Temporal lobe (tissue), 4 donors: ENCODE measurements at places on chromosomes 11 and 22. TPM values are rescaled to one million over a fixed set of nuclear protein-coding genes. Genes with fewer than 3 reads are reported as not detected.

The KCNQ1OT1 gene
- total RNA-seq: 2.0 TPM

The LMNTD2 gene
- total RNA-seq: under 0.01 TPM

The ZNF214 gene
- total RNA-seq: 10.1 TPM

The MFNG gene
- total RNA-seq: 1.5 TPM

The IGLL1 gene
- not detected for total RNA-seq

The MPST gene
- total RNA-seq: 15.7 TPM

The MS4A18 gene
- total RNA-seq: not detected

The ART5 gene
- total RNA-seq: not detected

The DCHS1 gene
- 58.5 TPM for total RNA-seq

The PYGM gene
- total RNA-seq: 1.5 TPM

The SELENOH gene
- total RNA-seq: 44.0 TPM

The CSF2RB gene
- 0.49 TPM for total RNA-seq

The CBLIF gene
- total RNA-seq: not detected

The PGGHG gene
- 1.5 TPM for total RNA-seq

The NAA40 gene
- total RNA-seq: 15.5 TPM

The SYVN1 gene
- 7.4 TPM for total RNA-seq

The MFRP gene
- not detected for total RNA-seq

The MPZL2 gene
- total RNA-seq: 3.0 TPM

The GPHA2 gene
- not detected for total RNA-seq

The NNMT gene
- not detected for total RNA-seq

The APOBEC3C gene
- total RNA-seq: 0.49 TPM

The DNAJB7 gene
- not detected for total RNA-seq

The TSGA10IP gene
- not detected for total RNA-seq

The GGTLC3 gene
- total RNA-seq: not detected

The RCE1 gene
- 13.8 TPM for total RNA-seq

The MUC5AC gene
- total RNA-seq: 0.25 TPM

The FAM118A gene
- total RNA-seq: 10.8 TPM

The UPK3A gene
- not detected for total RNA-seq

The PRR33 gene
- total RNA-seq: not detected

The ZC3H12C gene
- 17.2 TPM for total RNA-seq

The SLC25A17 gene
- 24.8 TPM for total RNA-seq

The CNTF gene
- total RNA-seq: 1.2 TPM

The SLCO2B1 gene
- total RNA-seq: 10.3 TPM

The THOC5 gene
- 32.7 TPM for total RNA-seq

The UQCC3 gene
- 3.7 TPM for total RNA-seq

The LUZP2 gene
- total RNA-seq: 27.0 TPM

The WNT7B gene
- 2.7 TPM for total RNA-seq

The NARS2 gene
- 23.4 TPM for total RNA-seq

The BTBD18 gene
- total RNA-seq: not detected

The EXT2 gene
- total RNA-seq: 72.0 TPM

The TTC36 gene
- total RNA-seq: 3.7 TPM

The SAA4 gene
- total RNA-seq: not detected

The C11orf21 gene
- 0.25 TPM for total RNA-seq

The MRGPRF gene
- 1.2 TPM for total RNA-seq

The CHCHD10 gene
- total RNA-seq: 5.4 TPM

The NEU3 gene
- 14.5 TPM for total RNA-seq

The OR51M1 gene
- not detected for total RNA-seq
